Kasumi-1 (cell line): ENCODE measurements at places on chromosomes 11 and 22.

DNA sequence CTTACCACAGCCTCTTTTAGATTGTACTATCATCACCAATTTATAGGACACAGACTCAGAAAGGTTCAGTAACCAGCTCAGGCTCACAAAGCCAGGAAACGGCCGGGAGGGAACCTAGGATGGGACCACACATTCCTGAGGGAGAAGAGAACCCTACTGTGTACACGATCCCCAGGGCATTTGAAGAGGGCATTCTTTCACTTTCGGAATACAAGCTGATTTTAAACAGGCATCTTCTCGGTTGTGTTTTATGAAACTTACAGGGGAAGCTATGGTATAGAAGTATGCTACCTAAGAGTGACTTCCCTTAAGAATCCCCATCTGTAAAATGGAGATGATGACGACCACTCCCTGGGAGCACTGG, 19.0 kb downstream of the SMCO4 start:
- no peak for DNase-seq

DNA sequence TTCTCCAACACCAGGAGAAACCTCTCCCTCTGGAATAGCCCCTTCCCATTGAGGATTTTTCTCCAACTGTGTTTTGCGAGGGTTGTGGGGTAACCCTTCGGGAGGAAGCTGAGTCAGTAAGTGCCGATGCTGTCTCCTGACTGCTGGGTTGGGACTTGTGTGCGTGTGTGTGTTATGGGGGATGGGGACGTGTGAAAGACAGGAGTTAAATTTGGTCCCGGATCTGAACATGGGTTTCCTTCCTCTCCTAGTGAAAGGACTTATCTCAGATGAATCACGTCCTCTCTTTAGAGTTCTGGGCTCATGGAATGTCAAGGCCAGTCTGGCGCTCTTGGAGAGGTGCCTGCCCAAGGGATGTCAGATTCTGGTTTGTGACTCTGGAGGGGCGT, 33.3 kb downstream of the KIAA1671 start:
- DNase-seq, result no peak

GRCh38 chr11:47955061-47955755, 25.2 kb upstream of the PTPRJ start:
- peak; percentile 29 for DNase-seq

GRCh38 chr22:30695351-30695851, 727 bp downstream of the OSBP2 start:
- no peak for DNase-seq

DNA sequence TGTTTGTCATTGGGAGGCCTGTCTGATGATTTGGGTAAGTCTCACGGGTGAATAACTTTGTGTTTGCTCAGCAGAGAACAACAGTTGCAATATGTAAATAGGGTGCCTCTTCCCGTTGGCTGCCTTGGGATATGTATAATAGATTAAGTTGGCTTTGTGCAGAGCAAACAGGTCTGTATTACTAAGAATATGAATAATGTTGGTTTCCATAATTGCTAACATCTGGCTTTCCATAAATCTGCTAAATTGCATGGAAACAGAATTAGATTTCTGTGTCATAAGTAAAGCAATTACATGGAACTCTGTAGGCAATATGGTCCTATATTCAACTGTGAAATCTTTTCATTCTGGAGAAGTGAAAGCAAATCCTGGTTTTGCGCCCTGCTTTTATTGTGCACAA, 636.0 kb upstream of the ANO5 start:
- DNase-seq, result no peak

GRCh38 chr11:128045094-128045725, 542.1 kb downstream of the ETS1 start:
- DNase-seq, result no peak

- no peak for DNase-seq
Measured at GRCh38 chr11:18280438-18281045, 14.5 kb downstream of the SAA1 start.

DNA sequence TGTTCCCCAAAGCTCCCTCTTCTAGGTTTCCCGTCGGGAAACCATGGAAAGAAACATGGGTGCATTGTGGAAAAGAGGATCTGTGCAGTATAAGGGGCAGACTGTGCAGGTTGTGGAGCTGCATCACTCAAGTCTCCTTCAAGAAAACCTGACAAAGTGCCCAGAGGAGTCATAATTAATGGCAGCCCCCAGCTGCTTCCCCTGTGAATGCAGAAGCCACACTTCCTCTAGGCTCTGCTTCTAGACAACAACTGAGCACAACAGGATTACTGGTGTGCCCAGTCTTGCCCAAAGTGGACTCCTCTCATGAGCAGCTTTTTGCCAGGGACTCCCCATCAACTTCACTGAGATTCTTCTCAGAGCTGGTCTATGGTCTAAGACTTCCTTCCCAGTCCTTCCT, 42.6 kb upstream of the SCUBE2 start:
- DNase-seq, result no peak

DNA sequence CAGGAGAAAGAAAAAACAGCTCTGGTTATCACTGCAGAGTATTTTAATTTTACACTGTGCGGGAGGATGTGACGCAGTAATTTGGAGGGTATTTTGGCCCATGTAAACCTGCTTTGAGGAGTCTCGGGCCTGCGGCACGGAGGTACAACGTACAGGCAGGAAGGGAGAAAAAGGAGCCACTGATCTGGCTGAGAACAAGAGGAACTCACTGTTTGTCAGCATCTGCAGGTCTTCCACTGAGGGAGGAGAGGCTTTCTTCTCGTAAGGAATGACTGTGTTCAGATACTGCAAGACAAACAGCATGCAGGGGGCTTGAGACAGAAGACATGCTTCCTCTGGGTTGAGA, 44.0 kb downstream of the FEZ1 start:
- DNase-seq, result no peak

DNA sequence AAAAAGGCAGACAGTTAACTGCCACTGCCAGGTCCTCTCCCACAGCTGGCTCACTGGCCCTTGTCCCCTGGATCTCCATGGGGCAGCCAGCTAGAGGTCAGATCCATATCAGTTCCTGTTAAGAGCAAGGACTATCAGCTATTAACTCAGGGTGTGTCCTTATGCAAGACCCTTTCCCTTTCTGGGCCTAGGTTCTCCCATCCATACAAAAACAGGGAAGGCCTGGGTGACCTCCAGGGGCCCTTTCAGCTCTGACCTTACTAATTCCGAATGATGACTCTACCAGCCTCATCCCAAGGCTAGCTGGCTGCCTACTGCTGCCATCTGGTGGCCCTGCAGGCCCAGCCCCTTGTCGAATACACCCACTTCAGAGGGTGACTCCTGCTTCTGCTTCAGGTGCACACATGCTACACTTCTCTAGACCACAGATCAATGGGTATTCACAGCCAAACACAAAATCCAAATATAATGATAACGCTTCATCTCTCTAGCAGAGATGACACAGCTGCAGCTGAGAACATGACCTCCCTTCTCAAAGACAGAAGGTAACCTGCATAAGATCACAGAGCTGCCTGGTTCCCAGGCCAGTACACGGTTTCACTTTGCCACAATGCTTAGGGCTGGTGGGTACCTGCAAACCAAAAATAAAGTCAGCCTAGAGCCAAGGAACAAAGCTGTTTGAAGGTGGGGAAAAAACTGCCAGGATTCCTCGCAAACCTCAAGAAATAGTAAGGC, 34.1 kb downstream of the SERGEF start:
- peak; percentile 62 for DNase-seq

GRCh38 chr11:114196997-114197703, 99.0 kb upstream of the NNMT start:
- DNase-seq, result no peak

GRCh38 chr22:36493690-36494110, 12.3 kb upstream of the TXN2 start:
- DNase-seq, result peak; percentile 97

- DNase-seq, result no peak
Measured at GRCh38 chr11:111413849-111414248, 34.8 kb upstream of the POU2AF1 start.

DNA sequence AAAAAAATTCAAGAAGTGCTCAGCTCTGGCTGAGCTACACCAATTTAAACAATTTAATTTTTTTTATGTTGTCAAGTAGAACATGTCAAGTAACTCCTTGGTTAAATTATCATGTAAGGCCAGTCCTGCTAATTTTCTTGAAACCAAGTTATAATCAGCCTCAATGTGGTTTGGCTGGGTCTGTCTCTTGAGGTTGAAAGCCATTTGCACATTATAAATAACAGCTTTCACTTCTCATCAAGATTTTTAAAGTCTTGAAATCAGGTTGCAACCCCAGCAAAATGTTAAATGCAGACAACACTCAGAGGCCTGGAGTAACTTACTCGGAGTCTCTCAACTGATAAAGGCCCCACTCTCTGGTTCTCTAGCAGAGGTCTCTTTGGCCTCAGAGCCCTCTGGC, 324.4 kb downstream of the BRD1 start:
- DNase-seq, result no peak

DNA sequence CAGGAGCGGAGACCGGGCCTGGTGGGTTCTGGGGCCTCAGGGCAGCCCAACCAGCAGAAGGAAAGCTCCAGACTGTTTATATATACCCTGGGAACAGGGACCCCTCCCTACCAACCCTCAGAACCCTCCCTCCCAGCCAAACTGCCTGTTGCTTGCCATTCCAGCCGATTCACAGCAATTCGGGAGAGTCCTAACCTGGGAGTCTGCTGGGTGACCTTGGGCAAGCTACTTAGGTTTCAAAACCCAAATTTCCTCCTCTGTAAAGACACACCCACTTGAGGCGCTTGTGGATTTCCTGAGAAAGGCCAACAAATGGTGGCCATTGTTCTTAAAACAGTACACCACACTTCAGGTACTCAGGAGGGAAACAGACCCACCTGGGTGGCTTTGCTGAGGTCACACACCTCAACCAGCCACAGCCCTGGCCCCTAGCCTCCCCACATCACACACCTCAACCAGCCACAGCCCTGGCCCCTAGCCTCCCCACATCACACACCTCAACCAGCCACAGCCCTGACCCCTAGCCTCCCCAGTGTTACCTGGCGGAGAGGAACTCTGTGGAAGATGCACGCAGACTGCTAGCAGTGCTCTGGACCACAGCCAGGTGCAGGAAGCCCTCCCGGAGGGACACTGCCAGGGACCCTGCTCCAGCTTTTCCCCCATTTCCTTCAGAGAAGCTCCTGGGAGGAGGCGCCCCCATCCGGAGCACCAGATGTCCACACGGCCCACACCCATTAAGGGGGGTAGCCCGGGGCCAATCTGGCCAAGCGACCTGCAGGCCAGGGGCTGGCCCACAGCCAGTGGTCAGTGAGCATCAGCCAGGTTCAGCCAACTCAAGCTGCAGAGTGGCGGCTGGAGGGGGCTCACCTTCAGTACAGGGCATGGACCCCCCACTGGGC, 6.2 kb downstream of the SHISA8 start:
- no peak for DNase-seq

DNA sequence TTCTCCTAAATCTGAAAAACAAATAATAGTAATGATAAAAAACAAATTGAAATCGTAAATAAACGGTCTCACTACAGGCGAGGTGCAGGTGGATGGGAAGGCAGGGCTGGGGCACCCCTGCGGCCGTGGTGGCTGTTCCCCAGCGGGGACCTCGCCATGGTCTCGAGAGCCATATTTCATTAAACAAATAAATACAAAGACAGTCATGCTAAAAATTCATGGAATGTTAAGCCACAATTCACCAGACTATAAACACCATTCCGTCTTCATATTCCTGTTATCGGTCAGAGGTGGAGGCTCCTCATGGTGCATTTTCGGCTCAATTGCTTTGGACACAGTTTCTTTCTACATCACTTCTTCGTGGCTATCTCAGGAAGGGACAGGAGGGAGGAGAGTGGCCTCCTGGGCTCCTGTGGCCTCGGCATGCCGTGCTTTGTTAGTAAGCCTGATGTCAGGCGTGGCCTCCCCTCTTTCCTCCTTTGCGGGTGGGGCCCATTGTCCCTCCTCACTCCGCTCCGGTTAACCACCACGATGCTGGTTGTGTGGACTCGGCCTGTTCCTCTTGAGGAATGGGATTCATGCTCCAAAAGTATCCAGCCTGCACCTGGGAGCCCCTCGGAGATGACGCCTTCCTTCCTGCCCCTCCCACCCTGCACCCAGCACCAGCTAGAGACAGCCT, 16.1 kb upstream of the BRSK2 start:
- DNase-seq, result no peak

DNA sequence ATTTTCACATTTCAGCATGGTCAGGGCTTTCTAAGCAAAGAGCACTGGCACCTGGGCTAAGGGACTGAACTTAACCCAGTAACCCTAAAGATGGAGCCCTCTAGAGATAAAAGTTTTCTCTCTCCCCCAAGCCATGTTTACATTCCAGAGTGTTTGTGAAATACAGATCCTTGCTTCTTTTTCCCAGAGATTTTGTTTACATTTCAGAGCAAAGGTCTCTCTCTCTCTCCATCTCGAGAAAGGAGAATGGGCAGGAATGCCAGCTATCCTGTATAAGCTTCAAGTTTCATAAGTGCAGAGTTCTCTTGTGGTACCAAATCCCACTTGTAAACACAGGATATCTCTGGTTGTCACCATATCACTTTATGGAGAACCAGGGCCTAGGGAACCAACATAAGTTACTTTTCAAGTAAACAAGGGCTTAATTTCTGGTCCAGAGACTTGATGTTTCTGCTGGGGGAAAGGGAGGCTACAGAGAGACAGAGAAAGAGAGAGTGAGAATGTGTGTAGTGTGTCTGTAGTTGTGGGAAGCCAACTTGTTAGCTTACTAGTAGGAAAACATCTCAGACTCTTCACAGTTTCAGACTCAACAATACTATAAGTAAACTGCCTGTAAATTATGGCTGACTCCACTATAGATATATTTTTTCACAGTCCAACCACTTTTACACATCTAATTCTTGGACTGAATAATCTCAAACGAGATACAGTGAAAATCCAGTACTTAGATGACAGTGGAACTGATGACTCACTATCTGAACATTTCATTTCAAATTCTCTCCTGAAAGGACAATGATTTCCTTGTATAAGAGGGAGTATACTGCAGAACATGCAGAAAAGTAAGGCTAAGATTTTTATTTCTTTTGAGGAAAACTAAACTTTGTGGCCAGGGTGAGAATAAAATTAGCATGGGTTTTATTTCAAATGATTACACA, 76.2 kb downstream of the ARHGAP32 start:
- DNase-seq, result no peak
